ENCODE measurements at places on chromosomes 3 and 15. TPM values are rescaled to one million over a fixed set of nuclear protein-coding genes. Genes with fewer than 3 reads are reported as not detected.

Gene EHHADH
- total RNA-seq: 2.7 TPM

Gene GOLGA8Q
- 0.49 TPM for total RNA-seq

Gene ANKRD34C
- not detected for total RNA-seq

Gene C3orf33
- total RNA-seq: 1.6 TPM

Gene IGSF10
- total RNA-seq: not detected

Gene CHRD
- not detected for total RNA-seq

Gene ALG1L2
- 0.71 TPM for total RNA-seq

Gene TLR9
- 0.74 TPM for total RNA-seq

Gene ZNF660
- total RNA-seq: 0.89 TPM

Gene CERS3
- total RNA-seq: 0.41 TPM

Gene GASK1A
- not detected for total RNA-seq

Gene SLC9C1
- not detected for total RNA-seq

Gene DUOXA2
- total RNA-seq: not detected

Gene LOXL1
- 2.5 TPM for total RNA-seq

Gene FAM3D
- not detected for total RNA-seq

Gene PRR20G
- not detected for total RNA-seq

Gene ATP13A4
- 1.1 TPM for total RNA-seq

Gene CLDN18
- not detected for total RNA-seq
